Activated T-helper 2 cell treated with anti-CD3 and anti-CD28 coated beads, Interferon-gamma antibody, Interleukin-2, Interleukin-4, amounts not matched to agents 10 μg/mL and 5 μg/mL and 100 μg/mL, durations not matched to agents 14 hours and 24 hours and 36 hours (primary cell): ENCODE measurements at places on chromosomes 6 and 20. TPM values are rescaled to one million over a fixed set of nuclear protein-coding genes. Genes with fewer than 3 reads are reported as not detected.

DNA sequence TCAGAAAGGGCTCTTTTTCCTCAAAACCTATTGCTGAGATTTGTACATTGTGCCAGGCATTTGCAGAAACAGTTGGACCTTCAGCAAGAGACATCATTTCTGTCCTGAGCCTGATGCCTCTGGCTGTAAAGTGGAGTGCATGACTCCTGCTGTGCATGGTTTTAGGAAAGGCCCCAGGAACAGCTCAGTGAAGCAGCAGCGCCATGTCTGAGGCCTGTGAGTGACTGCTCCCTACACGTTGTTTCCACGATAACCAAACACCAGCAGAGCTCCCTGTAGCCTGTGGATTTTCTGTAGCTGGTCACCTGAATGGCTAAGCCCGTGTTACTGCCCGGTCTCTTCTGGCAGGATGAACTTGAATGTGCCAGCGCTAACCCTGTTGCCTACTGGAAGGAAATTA, 232.5 kb downstream of the TFAP2C start:
- DNase-seq: no peak

- DNase-seq: no peak
These were observed 30.9 kb downstream of the VEGFA start for GRCh38 chr6:43800746-43801494.

DNA sequence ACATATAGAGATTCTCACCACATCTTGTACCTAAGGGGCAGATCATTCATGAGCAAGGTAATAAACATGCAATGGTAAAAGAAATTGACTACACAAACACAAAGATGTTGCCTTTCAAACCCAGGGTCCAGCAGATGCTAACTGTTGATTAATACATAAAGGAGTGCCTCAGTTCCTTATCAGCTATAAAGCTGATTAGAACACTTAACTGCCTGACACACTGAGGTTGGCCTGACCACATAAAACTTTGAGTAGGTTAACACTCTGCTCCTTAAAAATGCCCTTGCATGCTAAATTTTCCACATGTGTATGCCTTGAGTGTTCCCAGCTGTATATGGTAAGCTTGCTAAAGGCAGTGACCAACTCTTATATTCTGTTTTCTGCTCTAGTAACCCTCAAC, 14.9 kb downstream of the CRISP2 start:
- no peak for DNase-seq

Gene ACOT8
- 28.0 and 29.1 TPM in 2 replicates for total RNA-seq

Gene CNPY3
- 51.3 and 53.1 TPM in 2 replicates for total RNA-seq
